ENCODE measurements at places on chromosomes 11 and 22. TPM values are rescaled to one million over a fixed set of nuclear protein-coding genes. Genes with fewer than 3 reads are reported as not detected.

DNA sequence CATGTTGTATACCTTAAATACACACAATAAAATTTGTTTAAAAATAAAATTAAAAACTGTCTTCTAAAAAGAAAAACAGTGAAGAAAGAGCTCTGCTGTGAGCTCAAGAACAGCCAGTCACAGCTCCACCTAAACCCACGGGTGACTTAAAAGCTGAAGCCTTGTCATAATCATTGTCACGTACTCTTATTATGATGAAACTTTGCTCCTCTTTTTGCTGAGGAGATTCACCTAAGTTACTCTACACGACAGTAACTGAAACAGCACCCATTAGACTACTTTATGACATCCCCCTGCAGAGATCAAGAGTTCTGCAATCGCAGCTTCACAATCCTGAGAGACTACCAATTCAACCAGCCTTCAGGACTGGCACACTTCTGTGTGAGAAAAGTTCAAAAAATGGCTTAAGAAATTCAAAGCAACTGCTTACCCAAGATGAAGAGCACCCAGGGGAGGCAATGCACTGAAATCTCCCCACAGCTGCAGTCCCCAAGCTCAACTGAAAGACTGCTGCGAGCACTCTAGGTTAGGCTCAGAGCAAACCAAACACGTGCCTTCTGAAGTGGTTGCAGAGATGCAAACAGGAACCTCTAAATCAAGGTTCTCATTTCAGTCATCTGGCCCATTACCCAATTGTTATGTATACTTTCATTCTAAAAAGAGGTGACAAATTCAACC, at the start of gene JAML:
Gene JAML, minus strand, starts transcription at position 501 of the 678 bp plus-strand sequence. CDS start 10,145 bp downstream, outside the sequence.
- H3K27ac ChIP-seq, result peak within 1 kb of the TSS; percentile 61
- no peaks in the 10 kb centered on the region for H3K27me3 ChIP-seq
- H3K4me1 ChIP-seq, result peaks cover 86% of the 10 kb centered on the region
- no peaks in the 10 kb centered on the region for H3K36me3 ChIP-seq
- peak; percentile 83 for DNase-seq
- peak within 1 kb of the TSS; percentile 76 for H3K4me3 ChIP-seq

DNA sequence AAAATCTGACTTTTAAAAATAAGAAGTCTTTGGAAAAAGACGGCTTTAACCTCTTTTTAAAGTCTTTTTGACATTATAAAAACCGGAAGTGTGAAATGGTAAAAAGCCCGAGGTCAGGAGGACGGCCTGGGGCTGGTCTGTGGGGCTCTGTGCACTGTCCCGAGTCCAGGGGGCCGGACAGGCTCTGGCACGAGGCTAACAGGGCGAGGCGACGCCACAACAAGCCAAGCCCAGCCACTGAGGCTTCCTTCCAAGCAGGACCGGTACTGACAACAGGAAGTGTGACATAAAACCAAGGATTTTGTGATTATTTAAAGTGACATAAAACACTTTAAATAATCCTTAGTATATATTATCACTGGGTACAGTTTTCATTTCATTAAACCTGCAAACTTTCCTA, 39.2 kb downstream of the BRD1 start:
- H3K36me3 ChIP-seq, result peaks cover 26% of the 10 kb centered on the region
- H3K4me1 ChIP-seq, result peaks cover 29% of the 10 kb centered on the region
- DNase-seq, result no peak

NELL1 gene
- total RNA-seq, result not detected

GRCh38 chr11:99632969-99633368, 612.2 kb downstream of the CNTN5 start:
- no peaks in the 10 kb centered on the region for H3K36me3 ChIP-seq
- DNase-seq, result no peak
- H3K4me1 ChIP-seq, result no peaks in the 10 kb centered on the region
- no peaks in the 10 kb centered on the region for H3K27me3 ChIP-seq
- no peak overlapping the region for H3K4me3 ChIP-seq

GRCh38 chr11:30345644-30346043, 22.7 kb downstream of the ARL14EP start:
- H3K36me3 ChIP-seq, result no peaks in the 10 kb centered on the region
- no peaks in the 10 kb centered on the region for H3K27me3 ChIP-seq
- no peak overlapping the region for H3K27ac ChIP-seq
- peaks cover 5% of the 10 kb centered on the region for H3K4me1 ChIP-seq
- no peak for DNase-seq
- no peak overlapping the region for H3K4me3 ChIP-seq

DNA sequence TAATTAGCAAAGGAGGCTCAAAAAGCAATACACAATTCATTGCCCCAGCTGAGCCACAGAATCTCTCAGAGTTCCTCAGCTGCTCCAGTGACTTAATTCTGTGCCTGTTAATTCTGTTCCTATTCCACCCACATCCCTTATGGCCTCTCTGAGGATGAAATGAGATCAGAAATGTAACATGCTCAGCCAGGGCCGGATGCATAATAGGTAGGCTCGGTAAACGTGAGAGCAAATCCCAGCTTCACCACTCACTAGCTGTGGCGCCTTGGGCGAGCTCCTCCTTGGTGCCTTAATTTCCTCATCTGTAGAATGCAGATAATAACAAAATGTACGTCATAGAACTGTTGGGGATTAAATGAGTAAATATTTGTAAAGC, 42.8 kb upstream of the DKK3 start:
- DNase-seq, result no peak
- H3K4me1 ChIP-seq, result peaks cover 4% of the 10 kb centered on the region
- H3K27ac ChIP-seq, result no peak overlapping the region
- no peaks in the 10 kb centered on the region for H3K36me3 ChIP-seq

MS4A15 gene
- total RNA-seq, result not detected

- H3K36me3 ChIP-seq, result no peaks in the 10 kb centered on the region
- H3K4me1 ChIP-seq, result no peaks in the 10 kb centered on the region
- H3K4me3 ChIP-seq, result no peak overlapping the region
- H3K27ac ChIP-seq, result no peak overlapping the region
- no peaks in the 10 kb centered on the region for H3K27me3 ChIP-seq
- DNase-seq, result no peak
Observed at GRCh38 chr11:69653406-69653960, 12.5 kb downstream of the CCND1 start.

- no peak overlapping the region for H3K4me3 ChIP-seq
- no peak overlapping the region for H3K27ac ChIP-seq
- H3K4me1 ChIP-seq, result no peaks in the 10 kb centered on the region
- H3K27me3 ChIP-seq, result no peaks in the 10 kb centered on the region
Observed at GRCh38 chr11:125773516-125773915, 5.1 kb downstream of the PATE2 start.

DNA sequence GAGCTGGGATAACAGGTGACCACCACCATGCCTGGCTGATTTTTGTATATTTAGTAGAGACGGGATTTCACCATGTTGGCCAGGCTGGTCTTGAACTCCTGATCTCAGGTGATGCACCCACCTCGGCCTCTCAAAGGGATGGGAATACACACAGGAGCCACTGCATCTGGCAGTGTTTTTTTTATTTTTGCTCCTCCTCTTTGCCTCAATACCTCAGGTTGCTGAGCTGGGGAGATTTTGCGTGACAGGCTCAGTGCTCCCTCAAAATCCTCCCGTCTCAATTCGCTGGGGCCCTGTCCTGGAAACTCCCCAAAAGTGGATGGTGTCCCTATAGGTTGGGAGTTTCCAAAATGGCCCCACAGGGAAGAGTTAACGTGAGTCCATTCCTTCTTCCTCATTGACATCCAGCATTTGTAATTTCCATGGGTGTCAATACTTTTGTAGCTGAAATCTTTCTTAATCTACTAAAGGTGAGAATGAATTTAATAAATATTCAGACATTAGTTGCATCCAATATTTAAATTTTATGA, 71.8 kb downstream of the GGTLC2 start:
- H3K27ac ChIP-seq, result no peak overlapping the region
- H3K27me3 ChIP-seq, result no peaks in the 10 kb centered on the region
- peaks cover 12% of the 10 kb centered on the region for H3K4me1 ChIP-seq
- DNase-seq, result no peak

DNA sequence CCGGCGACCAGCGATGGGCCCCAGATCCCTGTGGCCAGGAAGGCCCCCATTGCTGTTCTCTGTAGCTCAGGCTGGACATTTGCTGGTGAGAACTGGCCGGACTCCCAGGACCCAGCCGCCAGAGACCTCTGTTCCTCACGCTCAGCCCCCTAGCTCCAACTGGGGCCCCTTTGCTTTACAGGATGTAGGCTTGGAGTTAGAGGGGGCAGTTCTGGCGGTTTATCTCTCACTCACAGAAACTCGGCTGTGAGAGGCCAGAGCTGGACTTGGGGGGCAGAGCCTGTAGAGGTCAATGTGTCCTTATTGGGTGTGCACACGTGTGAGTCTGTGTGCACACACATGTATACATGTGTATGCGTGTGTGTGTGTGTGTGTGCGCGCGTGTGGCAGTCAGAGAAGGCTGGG, 502 bp downstream of the SMIM38 start:
- H3K4me1 ChIP-seq, result no peaks in the 10 kb centered on the region
- H3K36me3 ChIP-seq, result no peaks in the 10 kb centered on the region
- no peak overlapping the region for H3K27ac ChIP-seq
